Astrocyte of the spinal cord (primary cell): ENCODE measurements at places on chromosomes 11 and 22.

- DNase-seq, result no peak
Observed at GRCh38 chr22:43511276-43511910, 99.6 kb downstream of the MPPED1 start.

DNA sequence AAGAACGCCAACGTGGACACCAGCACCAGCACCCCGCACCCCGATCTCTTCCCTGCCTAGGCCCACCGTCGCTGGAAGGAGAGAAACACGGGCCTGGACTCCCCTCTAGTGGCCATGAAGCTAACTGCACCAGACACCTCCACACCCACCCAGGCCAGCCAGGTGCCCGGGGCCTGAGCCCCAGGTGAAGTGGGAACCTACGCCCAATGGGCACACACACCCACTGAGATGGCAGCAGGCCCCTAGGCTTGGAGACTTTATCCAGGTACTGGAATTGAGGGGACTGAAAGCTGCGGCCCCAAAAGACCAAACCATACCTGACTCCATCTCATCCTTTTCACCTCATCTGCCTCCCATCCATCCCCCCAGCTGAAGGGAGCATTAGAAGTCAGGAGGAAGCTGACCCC is 81.0 kb downstream of the BUD13 start:
- DNase-seq, result peak; percentile 12

GRCh38 chr11:130180491-130180890 is 20.9 kb downstream of the ST14 start:
- peak; percentile 35 for DNase-seq

DNA sequence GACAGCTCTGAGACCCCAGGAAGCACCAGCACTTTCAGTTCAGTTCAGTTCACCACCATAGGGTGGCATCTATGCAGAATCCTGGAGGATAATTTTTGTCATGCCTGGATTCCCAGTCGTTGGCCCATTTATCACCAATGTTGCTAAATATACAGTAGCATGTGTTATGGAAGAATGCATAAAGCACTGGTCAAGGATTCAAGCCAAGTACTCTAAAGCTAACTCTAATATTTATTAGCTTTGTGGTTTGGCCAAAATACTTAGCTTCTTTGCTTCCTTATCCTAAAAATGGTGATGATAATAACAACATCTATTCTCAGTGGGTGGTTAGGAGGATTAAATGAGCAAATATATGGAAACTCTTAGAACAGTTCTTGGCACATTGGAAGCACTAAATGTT is 294.7 kb upstream of the ZC3H12C start:
- no peak for DNase-seq

- DNase-seq, result no peak
Observed at GRCh38 chr11:12812849-12813248, 138.6 kb downstream of the TEAD1 start.

DNA sequence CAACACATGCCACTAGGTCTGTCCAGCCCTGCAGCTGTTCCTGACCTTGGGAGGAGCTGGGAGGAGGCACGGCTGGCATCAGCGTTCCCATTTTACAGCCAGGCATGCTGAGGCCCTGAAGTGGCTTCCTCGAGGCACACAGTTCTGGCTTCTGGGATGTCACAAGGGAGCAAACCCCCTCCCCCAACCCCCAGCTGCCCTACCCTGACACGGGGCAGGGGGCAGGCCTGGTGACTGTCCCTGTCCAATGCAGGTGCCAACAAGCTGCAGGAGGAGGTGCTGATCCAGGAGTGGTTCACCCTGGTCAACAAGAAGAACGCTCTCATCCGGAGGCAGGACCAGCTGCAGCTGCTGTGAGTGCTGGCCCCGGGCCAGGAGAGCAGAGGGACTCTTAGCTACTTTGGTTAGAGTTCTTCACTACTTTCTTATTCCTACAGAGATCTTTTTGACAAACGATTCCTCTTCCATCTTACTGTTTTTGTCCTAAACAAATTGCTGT is 5.3 kb downstream of the KCNK7 start:
- DNase-seq, result no peak

GRCh38 chr22:33803371-33804282 is 116.6 kb downstream of the LARGE1 start:
- DNase-seq, result peak; percentile 56

DNA sequence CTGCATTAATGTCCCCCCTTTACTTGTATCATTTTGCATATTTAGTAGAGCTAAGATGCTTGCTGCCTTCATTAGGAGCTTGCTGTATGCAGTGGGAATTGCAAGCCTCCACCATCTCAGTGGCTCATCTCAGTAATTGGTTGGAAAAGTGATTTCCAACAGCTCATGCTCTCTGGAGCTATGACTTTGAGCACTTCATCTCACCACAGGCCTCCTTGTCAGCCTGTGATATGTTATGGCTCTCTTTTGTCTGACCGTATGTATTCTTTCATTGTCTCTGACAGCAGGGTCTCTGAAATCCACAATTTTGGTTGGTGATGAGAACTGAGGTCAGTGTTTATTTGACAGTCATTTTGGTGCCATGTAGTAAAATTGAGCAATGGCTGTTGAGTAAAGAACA is 345.1 kb downstream of the FAT3 start:
- no peak for DNase-seq

DNA sequence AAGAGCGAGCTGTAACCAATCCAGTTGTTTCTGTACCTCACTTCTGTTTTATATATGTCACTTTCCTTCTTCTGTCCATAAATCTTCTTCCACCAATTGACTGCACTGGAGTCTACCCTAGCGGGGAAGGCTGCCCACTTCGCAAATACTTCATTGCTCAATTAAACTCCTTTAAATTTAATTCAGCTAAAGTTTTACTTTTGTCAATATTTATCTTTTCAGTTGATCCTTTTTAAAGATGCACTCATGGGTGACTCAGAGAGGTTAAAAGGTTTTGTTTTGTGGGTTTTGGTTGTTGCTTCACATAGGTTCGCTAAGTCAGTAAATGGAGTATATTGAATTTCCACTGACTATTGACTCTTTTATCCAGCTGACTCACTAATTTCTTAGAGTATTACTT is 597.2 kb downstream of the DLG2 start:
- peak; percentile 22 for DNase-seq

DNA sequence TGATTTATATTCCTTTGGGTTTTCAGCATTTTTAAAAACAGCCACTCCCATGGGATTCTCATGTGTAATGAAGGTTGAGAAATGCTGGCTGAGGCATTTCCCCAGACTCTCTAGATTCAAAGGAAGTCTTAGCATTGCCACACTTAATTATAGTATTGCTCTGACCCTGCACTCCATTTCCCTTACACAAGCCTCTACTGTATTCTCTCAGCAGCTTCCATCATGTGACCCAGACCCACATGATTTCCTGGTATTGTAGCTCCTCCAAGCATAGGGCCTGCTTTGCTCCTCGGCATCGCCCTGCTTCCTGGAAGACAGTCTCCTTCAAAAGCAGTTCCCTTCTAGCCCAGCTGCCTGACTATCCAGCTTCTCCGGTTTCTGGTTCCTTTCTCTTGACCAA is 261.5 kb downstream of the LARGE1 start:
- DNase-seq, result no peak

- no peak for DNase-seq
Observed at GRCh38 chr11:125959931-125960330, 14.1 kb downstream of the VSIG10L2 start.

DNA sequence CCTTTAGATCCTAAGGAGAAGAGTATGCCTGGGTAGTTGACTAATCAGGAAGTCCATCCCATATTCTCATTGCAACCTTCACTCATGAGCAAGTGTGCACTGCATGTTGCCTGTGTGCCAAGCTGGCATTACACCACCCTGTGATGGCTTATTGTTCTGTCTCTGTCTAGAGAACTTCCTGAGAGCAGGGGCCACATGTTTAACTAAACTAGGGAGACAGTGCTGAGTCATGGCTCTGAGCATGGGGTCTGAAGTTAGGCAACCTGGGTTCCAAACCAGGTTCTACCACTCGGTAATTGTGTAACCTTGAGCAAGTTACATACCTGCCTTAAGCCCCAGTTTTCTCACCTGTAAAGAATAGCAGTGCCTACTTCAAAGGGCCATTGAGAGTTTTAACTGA is 39.6 kb downstream of the CSNK2A3 start:
- DNase-seq, result no peak

- DNase-seq, result no peak
Observed at GRCh38 chr11:17396598-17397310, 8.3 kb upstream of the KCNJ11 start.

GRCh38 chr11:18490736-18491485 is 35.3 kb downstream of the LDHAL6A start:
- DNase-seq, result no peak

GRCh38 chr11:95556342-95557163 is 233.0 kb downstream of the FAM76B start:
- DNase-seq, result peak; percentile 68

DNA sequence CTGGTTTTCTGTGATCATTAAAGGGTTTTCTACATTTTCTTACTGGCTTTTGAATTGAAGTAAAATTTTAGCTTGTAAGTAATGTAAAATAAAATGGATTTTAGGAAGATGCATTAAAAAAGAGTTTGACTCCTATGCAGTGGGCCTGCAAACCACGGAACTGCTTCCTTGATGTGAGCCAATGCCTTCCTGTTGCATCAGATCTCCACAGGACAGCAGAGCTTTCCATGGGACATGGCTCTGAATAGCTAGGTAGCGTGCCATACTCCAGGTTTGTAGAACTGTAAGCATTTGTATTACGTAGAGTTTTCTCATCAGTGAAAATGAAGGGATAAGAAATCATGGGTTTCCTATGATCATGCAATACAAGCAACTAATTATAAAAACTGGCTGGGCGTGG is 133.4 kb downstream of the SWAP70 start:
- DNase-seq, result no peak

DNA sequence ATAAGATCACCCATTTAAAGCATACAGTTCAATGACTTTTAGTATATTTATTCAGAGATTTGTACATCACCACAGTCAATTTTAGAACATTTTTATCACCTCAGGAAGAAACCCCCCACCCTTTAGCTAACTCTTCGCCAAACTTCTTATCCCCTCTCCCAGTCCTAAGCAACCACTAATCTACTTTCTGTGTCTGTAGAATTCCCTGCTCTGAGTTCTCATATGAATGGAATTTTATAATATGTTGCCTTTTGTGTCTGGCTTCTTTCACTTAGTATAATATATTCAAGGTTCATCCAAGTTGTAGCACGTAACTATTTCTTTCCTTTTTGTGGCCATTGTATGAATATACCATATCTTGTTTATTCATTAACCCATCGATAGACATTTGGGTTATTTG is 3.6 kb downstream of the ANKRD13D start:
- DNase-seq, result no peak

DNA sequence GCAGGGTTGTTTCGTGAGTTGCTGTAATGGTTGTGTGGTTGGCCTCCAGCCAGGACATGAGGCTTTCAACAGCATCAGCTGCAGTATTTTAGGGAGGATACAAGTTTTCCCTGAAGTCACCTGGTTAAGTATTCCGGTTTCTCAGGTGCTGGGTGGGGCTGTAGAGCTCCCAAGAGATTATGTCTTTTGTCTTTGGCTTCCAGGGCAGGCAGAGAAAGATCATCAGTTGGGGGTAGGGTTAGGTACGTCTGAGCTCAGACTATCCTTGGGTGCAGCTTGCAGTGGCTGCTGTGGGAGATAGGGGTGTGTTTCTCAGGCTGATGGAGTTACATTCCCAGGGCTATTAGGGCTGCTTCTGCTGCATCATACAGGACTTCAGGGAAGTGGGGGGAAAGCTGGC is 47.5 kb upstream of the MRGPRX1 start:
- no peak for DNase-seq

DNA sequence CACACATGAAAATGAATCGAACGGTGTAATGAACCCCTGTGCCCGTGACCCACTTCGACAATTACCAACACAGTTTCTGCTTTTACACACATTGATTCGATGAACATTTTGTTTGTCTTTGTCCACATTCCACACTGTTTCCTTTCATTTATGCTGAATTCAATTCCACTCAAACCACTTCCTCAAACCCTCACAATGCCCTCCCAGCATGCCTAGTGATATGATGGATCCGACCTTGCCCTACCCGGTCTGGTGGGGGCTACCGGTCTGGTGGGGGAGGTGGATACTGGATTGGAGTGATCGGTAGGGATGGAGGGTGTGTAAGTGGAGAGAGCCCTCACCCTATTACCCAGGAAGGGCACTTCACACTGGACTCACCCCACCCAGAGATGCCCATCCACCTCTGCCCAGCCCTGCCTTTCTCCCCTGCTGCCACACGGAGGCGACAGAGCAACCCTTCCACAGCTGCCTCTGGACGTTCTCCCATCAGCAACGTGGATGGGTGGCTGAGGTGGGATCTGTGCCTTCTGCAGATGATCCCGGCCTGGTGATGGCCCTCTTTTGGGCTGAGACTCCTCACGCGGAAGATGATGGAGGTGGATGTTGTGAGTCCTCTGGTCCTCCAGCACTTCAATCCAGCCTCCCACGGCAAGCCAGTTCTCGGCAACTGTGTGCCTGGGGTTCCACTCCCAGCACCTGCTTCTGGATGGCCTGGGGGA is 33.0 kb upstream of the P2RY2 start:
- peak; percentile 28 for DNase-seq

GRCh38 chr11:82980947-82981346 is 79.4 kb downstream of the DDIAS start:
- DNase-seq, result no peak

DNA sequence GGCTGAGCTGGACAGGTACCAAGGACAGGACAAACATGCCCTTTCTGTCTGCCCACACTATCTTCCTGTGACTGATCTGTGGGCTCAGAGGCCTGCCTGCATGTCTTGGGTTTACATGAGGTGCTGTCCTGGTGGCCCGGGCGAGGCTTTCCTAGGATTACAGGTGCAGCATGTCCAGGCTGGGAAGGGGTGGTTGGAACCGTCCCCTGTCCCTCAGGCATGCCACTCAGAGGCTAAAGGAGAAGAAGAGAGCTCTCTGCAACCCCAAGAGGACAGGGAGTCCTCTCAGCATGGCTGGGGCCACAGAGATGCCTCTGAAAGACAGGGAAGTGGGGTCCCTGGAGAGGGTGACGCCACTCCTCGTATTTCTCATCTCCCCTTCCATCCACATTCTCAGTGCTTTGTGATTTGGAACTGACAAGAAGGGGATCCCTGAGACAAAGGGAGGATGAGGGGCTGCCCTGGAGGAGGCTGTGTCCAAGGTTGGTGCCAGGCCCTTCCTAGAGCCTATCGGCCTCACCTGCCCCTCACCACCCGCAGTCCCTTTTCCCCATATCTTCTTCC is 64.6 kb upstream of the LMO1 start:
- DNase-seq, result no peak

DNA sequence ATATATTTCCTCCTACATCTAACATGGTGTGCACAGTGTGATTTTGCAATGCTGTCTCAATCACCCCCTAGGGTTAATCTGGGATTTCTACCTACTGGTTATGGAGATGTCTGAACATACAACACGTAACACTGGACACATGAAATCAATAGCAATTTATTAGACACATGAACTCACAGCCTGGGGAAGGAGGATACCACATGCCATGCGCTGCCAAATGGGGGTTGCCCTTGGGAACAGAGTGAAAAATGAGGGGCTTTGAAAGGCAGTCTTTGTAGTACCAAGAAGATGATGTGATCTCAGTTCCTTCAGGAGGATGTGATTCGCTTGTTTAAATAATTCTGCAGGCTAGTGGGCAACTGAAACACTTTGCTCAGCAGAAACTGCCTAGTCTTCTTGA is 253.6 kb upstream of the LRRC4C start:
- DNase-seq, result no peak
